ENCODE measurements at places on chromosomes 7 and 10. TPM values are rescaled to one million over a fixed set of nuclear protein-coding genes. Genes with fewer than 3 reads are reported as not detected.

Gene HABP2
- 0.04 TPM for total RNA-seq

DNA sequence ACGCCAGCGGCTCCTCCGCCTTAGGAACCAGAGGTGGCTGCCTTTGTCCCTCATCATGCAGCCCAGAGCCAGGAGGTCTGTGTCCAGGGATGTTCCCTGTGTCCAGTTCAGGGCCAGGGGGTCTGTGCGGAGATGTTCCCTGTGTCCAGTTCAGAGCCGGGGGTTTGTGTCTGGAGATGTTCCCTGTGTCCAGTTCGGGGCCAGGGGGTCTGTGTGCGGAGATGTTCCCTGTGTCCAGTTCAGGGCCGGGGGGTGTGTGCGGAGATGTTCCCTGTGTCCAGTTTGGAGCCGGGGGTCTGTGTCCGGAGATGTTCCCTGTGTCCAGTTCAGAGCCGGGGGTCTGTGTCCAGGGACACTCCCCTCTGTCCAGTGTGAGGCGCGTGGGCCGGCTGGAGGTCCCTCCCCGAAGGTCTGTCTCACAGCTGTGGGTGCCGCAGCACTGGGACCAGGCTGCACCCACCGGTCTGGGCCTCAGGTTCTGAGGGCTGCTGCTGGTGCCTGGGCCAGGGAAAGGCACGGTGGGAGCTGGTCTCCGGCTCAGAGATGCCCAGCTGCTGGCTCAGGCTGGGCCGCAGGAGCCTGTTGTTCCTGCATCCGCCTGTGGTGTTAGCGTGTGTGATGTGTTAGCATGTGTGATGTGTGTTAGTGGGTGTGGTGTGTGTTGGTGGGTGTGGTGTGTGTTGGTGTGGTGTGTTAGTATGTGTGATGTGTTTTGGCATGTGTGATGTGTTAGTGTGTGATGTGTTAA is 67.9 kb upstream of the CFAP46 start:
- no peak for DNase-seq

Gene ZNF804B
- under 0.01 TPM for total RNA-seq

- peak; percentile 89 for DNase-seq
Observed at GRCh38 chr7:102933763-102934162, 21.0 kb downstream of the LRRC17 start.

Gene PTTG1IP2
- total RNA-seq = not detected

Gene TUBAL3
- total RNA-seq = 0.09 TPM

GRCh38 chr10:60188548-60188947 is 201.1 kb downstream of the ANK3 start:
- no peak for DNase-seq

Data from muscle of leg (tissue), 16 donors.